ENCODE measurements at places on chromosomes 2 and 18. TPM values are rescaled to one million over a fixed set of nuclear protein-coding genes. Genes with fewer than 3 reads are reported as not detected.

GRCh38 chr2:147688242-147688641, 156.6 kb upstream of the ACVR2A start:
- DNase-seq: no peak

DNA sequence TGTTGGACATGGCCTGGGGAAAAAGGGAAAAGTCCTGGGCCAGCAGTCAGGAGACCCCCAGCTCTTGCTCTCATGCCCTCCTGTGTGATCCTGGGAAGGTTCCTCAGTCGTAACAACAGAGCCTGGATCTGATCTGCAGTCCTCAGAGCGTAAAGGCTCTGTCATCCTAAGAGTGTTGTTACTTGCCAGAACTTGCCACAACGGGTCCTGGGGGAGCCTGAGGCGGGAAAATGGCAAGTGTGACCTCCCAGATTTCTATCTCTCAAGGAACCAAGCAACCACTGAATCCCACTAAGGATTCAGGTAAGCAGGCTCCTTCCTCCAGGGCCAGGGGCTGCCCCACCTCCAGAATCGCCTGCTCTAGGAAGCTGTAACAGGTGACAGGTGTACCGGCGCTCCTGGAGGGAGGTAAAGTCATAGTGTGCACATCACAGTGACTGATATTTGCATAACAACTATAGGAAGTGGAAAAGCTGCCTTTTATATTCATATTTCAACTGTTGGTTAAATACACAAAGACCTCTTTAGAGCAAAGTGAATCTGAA, 18.4 kb downstream of the HS1BP3 start:
- no peak for DNase-seq

- DNase-seq: no peak
Observed at GRCh38 chr2:105627534-105627933, 117.2 kb upstream of the NCK2 start.

- no peak for DNase-seq
Observed at GRCh38 chr2:224099861-224100643, 61.0 kb upstream of the SERPINE2 start.

GRCh38 chr2:99808361-99809200, 318.8 kb upstream of the REV1 start:
- no peak for DNase-seq

GRCh38 chr2:197946562-197946961, 142.2 kb downstream of the PLCL1 start:
- DNase-seq: no peak

DNA sequence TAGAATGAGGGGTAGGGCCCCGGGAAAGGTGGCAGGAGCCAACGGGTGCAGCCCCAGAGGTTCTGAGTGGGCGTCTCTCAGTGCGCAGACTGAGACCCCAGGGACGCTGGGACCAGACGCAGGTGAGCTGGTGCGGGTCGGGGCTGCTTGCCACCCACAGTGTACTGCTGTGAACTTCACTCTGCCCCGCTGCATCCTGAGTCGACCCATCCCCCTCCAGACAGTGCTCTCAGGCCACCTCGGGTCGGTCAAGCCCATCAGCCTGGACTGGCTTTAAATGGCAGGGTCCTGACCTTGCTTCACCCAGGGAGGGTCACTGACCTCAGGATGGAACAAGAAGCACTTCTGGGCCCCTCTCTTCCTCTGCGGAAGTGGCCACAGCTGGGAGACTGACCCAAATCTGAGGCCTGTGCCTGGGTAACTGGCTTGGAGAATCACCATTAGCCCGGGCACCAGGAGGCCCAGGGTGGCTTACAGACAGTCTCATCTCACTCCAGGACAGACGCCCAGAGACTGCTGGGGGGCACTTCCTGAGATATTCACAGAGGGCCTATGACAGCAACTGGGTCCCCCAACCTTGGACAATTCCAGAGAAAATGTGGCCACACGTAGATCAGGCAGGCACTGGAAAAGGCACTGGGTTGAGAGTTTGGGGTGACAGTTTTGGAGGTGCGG, 23.7 kb upstream of the BOK start:
- no peak for DNase-seq

GRCh38 chr18:10244341-10244740, 210.1 kb upstream of the APCDD1 start:
- DNase-seq: no peak

GRCh38 chr2:163613266-163613731, 122.5 kb downstream of the FIGN start:
- no peak for DNase-seq

DNA sequence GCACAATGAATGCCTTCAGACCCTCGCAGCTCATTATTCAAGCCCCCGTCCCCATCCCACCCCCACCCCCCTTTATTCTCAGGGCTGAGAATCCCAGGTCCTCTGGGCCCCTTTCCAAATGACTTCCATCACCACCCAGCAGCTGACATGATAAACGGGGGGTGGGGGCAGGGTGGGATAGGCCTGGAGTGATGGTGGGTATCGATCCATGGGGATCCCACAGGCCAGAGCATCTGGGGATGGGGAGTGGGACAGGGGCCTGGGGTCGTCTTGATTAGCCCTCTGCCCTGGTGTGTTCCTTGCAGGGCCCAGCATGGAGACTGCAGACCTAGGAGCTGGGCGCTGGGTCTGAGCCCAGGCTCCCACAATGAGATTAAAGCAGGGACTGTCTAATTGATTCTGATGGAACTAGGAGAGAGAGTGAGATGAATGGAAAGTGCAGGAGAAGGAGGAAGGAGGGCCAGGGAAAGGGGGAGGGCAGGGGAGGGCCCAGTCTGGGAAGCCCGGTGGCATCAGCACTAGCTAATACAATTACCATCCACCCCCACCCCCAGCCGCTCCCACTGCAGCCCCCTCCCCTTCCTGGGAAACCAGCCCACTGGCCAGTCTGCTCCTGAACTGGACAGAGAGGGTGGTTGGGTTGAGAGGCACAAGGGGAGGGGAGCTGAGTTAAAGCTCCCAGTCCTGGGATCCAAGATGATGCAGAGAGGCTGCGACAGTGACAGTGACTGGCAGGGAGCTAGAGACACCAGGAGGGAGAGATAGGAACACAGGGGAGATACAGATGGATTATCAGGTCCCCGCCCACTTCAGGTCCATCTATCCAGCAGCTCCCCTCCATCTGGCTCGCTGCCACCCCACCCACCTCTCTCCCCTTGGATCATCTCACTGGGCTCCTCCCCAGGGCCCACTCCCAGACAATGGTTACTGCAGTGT, 13.1 kb upstream of the TNS1 start:
- no peak for DNase-seq

DNA sequence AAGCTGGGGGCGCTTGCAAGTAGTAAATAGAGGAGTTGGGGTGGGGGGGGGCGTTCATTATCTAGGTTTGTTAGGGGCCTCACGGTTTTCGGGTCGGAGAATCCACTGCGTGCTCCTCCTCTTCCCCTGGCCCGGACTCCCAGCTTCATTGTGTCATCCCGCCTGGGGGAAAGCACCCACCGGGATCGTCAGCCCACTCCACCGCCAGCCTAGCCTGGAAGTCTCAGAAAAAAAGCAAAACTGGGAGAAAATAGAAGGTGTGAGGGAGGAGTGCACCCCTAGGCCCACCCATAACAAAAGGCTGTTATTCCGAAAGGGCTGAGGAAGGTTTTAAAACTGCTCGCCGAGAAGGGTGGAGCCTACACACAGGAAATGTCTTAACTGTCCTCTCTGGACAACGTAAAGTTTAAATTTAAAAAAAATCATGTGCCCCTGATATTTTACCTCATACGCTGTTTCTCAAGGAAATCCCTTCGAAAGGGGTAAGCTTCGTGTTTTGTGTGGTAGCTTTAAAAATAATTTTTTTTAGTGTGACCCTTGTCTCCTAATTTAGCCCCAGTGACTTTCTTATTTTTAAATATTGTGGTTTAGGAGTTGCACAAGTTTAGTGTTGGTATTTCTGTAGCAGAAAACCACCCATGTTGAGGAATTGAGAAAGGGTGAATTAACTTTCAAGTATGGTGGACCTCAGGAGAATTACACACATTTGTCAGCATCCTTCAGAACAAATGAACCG, 104.2 kb downstream of the SPTBN1 start:
- no peak for DNase-seq

DNA sequence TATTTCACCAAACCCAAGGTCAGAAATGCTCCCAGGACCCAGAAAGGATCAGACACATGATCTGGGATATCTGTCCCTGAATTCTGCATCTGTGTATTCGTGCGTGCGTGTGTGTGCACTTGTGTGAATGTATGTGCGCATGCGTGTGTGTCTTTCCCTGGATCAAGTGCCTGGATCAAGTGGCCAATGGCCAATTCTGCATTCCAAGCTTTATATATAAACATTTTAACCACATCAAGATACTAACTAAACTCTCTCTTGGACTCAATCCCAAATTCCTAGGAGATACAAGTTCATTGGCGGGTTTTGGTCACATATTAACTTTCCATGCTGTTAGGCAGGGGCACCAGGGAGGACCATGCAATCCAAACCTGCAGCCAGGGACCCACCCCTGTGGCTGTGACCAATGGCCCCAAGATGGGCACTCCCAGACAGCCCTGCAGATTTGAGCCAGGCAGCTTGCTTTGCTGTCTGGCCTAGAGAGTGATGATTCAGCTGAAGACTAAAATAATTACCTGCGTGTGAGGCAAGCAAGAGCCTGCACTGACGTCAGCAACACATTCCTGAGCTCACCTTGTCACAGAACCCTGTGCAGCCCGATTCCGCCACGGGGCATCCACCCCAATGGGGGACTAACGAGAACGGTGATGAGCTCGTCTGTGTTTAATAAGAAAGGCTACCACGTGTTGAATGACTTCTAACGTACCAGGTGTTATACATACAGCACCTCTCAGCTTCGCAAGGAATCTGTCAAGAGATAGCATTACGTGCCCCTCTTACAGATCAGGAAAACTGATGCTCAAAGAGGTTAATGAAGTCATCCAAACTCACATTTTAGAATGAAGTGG, 45.3 kb upstream of the ROCK2 start:
- no peak for DNase-seq

- DNase-seq: no peak
Observed at GRCh38 chr2:44770221-44771195, 171.0 kb upstream of the SIX3 start.

GRCh38 chr18:950882-951495, 46.3 kb downstream of the ADCYAP1 start:
- DNase-seq: no peak

DNA sequence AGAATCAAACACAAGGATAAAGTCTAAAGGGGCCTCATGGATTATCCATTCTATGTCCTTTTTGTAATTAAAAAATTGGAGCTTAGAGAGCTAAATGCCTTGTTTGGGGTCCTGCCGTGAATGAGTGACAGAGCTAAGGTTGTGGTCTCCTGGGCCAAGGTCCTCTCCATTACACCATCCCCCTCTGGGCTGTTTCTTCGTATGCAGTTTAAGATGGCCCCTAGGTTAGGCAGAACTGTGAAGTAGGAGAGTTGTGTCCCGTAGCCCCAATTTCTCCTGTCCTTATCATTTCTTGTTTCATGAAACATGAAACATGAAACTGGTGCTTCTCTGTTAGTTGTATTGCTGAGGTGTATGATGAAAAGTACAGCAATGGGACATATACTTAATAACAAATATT, 32.9 kb downstream of the CRIM1 start:
- DNase-seq: no peak

- no peak for DNase-seq
Observed at GRCh38 chr2:37671816-37672103, 318 bp upstream of the CDC42EP3 start.

GRCh38 chr2:54384301-54385203, 71.6 kb upstream of the SPTBN1 start:
- DNase-seq: no peak

- DNase-seq: no peak
Observed at GRCh38 chr2:209772290-209772685, 656 bp downstream of the UNC80 start.

DNA sequence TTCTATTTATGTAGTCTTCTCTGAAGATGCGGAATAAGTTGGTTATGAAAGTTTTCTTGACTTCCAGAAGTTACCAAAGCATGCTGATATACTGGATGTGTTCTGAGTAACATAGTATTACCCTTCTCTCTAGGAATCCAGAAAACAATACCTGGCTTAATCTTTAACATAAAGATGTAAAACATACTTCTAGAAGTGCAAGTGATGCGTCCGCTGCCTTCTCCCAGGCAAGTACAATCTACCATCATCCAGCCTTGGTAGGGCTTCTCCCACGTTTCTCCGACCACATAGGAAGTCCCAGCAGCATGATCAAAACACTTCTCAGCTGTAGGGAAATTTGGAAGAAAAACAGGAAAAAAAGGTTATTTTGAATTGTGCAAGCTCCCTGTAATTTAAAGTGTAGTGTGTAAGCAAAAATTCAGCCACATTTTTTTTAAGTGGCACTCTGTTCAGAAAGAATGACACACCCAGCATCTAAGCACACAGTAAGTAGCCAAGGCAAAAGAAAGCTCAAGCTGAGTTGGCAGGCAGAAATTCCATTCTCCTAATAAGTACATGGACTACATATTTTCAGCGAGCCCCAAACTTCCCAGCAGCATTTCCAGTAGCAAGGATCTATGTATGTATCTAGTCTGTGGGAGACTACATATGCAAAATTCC, 5.2 kb downstream of the FN1 start:
- no peak for DNase-seq

DNA sequence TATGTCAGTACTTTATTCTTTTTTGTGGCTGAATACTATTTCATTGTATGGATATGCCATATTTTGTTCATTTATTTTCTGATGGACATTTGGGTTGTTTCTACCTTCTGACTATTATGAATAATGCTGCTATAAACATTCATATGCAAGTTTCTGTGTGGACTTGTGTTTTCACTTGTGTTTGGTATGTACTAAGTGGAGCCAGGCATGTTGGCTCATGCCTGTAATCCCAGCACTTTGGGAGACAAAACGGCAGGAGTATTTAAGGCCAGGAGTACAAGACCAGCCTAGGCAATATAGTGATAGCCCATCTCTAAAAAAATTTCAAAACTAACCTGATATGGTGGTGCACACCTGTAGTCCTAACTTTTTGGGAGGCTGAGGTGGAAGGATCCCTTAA, 23.3 kb downstream of the MARCHF7 start:
- DNase-seq: no peak

- no peak for DNase-seq
Observed at GRCh38 chr2:8229546-8229986, 452.3 kb upstream of the ID2 start.

DNA sequence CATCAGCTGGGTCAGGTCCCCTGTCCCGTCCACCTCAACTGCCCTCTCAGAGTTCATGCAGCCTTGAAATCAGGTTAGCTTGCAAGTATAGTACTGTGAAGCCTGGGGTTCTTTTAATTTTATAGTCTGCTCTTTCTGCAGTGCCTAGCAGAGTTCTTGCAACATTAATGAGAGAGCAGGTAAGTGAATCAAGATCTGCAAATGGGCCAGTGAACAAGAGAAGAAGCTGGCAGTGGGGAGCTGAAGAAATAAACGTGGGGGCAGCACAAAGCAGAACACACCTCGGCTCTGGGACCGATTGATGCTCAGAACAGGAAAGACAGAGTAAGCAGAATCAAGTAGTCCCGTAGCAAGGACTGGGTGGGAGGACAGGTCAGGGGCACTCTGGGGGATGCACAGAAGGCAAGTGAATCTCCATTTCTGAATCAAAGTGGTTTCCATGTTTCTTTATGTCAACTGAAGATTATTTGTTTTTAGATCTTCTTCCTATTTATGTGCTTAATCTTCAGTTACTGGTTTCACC, 675.5 kb downstream of the RNF144A start:
- DNase-seq: no peak

The AQP12A gene
- 0.97 TPM for total RNA-seq

The LRP1B gene
- total RNA-seq: 16.0 TPM

The GPR39 gene
- total RNA-seq: 4.1 TPM

The TNFRSF11A gene
- 3.5 TPM for total RNA-seq

The NOSTRIN gene
- total RNA-seq: 2.4 TPM

The SLC23A3 gene
- total RNA-seq: 5.5 TPM

The SERPINB3 gene
- 0.94 TPM for total RNA-seq

The UGT1A4 gene
- not detected for total RNA-seq

The ZSWIM2 gene
- not detected for total RNA-seq

The GAD1 gene
- total RNA-seq: 1.7 TPM

The LOXHD1 gene
- total RNA-seq: not detected

The MXD1 gene
- 23.1 TPM for total RNA-seq

The STARD6 gene
- total RNA-seq: not detected

Data from type B pancreatic cell (in vitro differentiated cells).